Thoracic aorta (tissue), 2 donors: ENCODE measurements at places on chromosomes 3 and 15.

DNA sequence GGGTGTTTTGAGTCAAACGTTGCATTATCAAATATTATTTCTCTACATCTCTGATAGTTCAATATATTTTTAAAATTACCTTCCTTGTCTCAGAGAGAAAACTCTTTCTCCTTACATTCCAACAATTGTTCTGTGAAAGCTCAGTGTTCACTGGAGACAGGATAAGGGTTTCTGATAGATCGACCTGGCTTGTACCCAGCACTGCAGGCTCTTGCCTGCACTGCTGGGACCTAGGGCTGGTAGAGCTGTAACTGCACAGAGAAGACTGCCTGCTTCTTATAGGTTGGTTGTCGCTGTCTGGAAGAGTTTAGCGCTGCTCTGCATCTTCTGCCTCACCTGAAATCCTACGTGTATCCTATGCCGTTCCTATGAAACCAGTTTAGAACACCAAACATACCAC is 249.9 kb upstream of the LRTM1 start:
- H3K36me3 ChIP-seq = no peaks in the 10 kb centered on the region
- no peak for DNase-seq
- H3K4me3 ChIP-seq = no peak overlapping the region
- H3K4me1 ChIP-seq = no peaks in the 10 kb centered on the region

DNA sequence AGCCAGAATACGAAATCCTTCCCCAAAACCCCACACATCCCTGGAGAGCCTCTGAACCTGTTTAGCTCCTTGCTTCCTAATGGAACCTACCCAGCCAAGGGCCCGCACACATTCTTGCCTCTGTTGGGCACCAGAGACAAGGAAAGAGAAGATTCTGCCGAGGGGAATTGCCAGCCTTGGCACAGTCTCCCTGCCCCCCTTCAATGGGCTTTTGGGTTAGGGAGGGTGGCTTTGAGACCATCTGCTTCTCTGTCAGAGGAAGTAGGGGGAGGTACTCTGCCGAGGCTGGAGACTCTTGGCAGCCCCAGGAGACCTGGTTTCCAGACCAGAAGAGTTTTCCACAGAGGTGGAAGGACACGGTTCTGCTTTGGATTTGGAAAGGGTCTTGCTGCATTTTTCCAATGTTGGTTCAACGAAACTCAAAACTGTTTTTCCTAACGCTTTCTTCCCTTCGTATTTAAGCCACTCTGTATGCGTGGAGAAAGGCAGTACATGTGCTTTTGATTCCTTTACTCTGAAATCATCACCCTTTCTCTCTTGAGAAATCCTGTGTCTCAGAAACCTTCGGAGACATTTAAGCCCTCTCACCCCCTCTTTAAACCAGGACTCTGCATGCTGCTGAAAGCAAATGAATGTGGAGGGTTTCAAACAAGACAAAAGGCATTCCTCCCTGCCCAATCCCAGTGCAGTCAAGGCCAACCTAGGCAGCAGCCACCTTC is 78.8 kb upstream of the PRR23C start:
- no peaks in the 10 kb centered on the region for H3K36me3 ChIP-seq
- no peaks in the 10 kb centered on the region for H3K4me1 ChIP-seq
- H3K4me3 ChIP-seq = no peak overlapping the region

DNA sequence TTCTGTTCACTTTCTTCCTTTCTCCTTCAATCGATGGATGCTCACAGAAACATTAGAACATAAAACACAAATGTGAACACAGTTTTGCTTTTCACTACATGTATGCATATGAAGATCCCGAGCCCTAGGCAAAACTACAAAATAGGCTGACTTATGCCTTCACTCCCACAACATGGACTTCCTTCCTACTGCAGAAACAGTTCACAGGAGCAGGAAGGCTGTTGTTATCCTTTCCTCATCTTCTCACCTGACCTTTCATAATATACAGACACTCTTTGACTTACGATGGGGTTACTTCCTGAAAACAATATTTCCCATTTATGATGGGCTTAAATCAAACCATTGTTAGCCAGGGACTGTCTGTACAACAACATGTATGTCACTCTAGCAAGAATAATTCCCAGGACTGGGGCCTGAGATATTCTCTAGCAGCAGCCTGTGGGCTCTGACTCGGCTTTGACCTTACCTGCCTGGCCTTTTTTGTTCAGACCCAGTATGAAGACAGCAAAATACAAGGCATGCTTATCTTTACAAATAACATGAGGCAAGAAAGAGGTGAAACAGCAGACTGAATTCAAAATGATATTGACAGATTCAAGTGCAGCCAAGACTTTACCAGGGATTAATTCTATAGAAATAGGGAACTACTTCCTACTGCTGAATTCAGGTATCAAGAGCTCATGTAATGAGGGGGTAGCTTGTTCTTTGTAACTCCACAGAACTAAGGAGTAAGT is 51.8 kb upstream of the PLXND1 start:
- H3K4me1 ChIP-seq = peaks cover 9% of the 10 kb centered on the region
- no peak overlapping the region for H3K4me3 ChIP-seq
- peaks cover 3% of the 10 kb centered on the region for H3K36me3 ChIP-seq

- H3K4me3 ChIP-seq = no peak overlapping the region
- H3K4me1 ChIP-seq = peaks cover 12% of the 10 kb centered on the region
- DNase-seq = no peak
- H3K36me3 ChIP-seq = no peaks in the 10 kb centered on the region
These were observed 1.3 kb upstream of the IL12A start for GRCh38 chr3:159987291-159987711.

- H3K4me1 ChIP-seq = no peaks in the 10 kb centered on the region
- H3K4me3 ChIP-seq = no peak overlapping the region
- no peak overlapping the region for H3K27ac ChIP-seq
- DNase-seq = no peak
- no peaks in the 10 kb centered on the region for H3K36me3 ChIP-seq
These were observed 725.3 kb downstream of the TUSC7 start for GRCh38 chr3:117434661-117435412.

- H3K4me3 ChIP-seq = no peak overlapping the region
- no peak for DNase-seq
- H3K27ac ChIP-seq = no peak overlapping the region
- H3K36me3 ChIP-seq = no peaks in the 10 kb centered on the region
- H3K4me1 ChIP-seq = no peaks in the 10 kb centered on the region
These were observed 15.6 kb downstream of the IL20RB start for GRCh38 chr3:136973352-136973751.

DNA sequence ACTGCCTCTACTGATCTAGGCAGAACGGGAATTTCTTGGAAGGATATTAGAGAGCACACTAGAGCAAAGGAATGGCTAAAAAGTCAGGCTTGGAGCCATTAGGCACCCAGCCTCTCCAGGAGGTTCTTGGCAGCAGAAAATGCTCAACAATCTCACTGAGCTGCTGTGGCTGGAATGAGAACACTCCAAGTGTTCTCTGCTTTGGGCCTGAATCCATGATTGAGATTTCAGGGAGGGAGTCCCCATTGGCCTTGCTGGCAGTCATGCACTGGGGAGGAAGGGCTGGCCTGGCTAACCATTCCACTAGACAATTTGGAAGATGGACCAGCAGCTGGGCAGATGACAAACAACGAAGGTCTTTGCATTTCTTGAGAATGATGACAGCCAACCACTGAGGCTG is 362.6 kb downstream of the SHQ1 start:
- no peak overlapping the region for H3K4me3 ChIP-seq
- DNase-seq = no peak
- H3K36me3 ChIP-seq = no peaks in the 10 kb centered on the region
- peaks cover 19% of the 10 kb centered on the region for H3K4me1 ChIP-seq
- H3K27ac ChIP-seq = no peak overlapping the region
- H3K27me3 ChIP-seq = no peaks in the 10 kb centered on the region

- no peak overlapping the region for H3K27ac ChIP-seq
- no peaks in the 10 kb centered on the region for H3K27me3 ChIP-seq
- no peaks in the 10 kb centered on the region for H3K36me3 ChIP-seq
These were observed 29.1 kb downstream of the FLNB start for GRCh38 chr3:58037141-58037910.

GRCh38 chr3:152742368-152743347 is 92.3 kb upstream of the P2RY1 start:
- H3K27me3 ChIP-seq = no peaks in the 10 kb centered on the region
- H3K27ac ChIP-seq = no peak overlapping the region
- no peak for DNase-seq
- no peak overlapping the region for H3K4me3 ChIP-seq
- no peaks in the 10 kb centered on the region for H3K4me1 ChIP-seq

DNA sequence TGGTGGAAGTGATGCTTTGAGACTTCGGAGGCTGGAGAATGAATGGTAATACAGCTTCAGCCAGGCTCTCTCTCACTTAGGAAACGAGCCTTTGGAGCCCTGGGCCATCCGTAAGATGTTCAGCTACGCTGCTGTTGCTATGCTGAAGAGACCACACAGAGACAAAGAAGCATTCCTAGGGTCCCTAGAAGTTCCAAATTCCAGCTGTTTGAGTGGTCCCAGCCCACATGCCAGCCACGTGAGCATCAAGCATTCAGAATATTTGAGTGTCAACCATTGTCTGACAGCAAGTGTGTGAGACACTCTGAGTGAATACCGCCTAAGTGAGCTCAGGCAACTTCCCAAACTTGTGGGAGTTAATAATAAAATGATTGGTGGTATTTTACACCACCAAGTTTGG is 212.9 kb downstream of the CD47 start:
- no peaks in the 10 kb centered on the region for H3K27me3 ChIP-seq
- H3K27ac ChIP-seq = no peak overlapping the region
- H3K4me3 ChIP-seq = no peak overlapping the region
- no peaks in the 10 kb centered on the region for H3K4me1 ChIP-seq
- DNase-seq = no peak

DNA sequence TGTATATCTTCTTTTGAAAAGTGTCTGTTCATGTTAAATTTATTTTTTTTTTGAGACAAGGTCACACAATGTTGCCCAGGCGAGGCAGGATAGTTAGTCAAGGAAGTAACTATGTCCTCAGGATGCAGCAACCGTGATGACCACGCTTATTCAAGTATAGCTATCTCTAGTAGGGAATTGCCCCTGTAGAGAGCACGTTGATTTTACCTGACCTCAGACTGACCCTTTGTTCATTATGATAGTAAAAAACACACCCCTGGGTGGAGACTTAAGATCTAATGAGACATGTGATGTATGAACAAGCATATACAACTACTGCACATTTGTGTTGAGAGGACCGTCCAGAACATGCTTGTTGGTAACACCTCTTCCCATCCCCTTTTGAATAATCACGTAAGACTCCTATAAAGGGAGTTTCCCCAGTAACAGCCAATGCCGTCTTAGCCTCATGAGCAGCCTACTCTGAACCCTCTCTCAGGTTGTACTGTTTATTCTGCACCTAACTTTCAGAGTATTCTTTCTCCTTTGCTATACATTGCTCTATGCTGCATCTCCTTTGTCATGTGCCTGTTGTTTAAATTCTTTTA is 32.9 kb downstream of the ZNF621 start:
- H3K27ac ChIP-seq = no peak overlapping the region
- H3K4me3 ChIP-seq = no peak overlapping the region
- no peak for DNase-seq
- no peaks in the 10 kb centered on the region for H3K36me3 ChIP-seq

- peaks cover 9% of the 10 kb centered on the region for H3K4me1 ChIP-seq
- H3K27ac ChIP-seq = no peak overlapping the region
These were observed 42.0 kb upstream of the SEC61A1 start for GRCh38 chr3:128009952-128010846.

DNA sequence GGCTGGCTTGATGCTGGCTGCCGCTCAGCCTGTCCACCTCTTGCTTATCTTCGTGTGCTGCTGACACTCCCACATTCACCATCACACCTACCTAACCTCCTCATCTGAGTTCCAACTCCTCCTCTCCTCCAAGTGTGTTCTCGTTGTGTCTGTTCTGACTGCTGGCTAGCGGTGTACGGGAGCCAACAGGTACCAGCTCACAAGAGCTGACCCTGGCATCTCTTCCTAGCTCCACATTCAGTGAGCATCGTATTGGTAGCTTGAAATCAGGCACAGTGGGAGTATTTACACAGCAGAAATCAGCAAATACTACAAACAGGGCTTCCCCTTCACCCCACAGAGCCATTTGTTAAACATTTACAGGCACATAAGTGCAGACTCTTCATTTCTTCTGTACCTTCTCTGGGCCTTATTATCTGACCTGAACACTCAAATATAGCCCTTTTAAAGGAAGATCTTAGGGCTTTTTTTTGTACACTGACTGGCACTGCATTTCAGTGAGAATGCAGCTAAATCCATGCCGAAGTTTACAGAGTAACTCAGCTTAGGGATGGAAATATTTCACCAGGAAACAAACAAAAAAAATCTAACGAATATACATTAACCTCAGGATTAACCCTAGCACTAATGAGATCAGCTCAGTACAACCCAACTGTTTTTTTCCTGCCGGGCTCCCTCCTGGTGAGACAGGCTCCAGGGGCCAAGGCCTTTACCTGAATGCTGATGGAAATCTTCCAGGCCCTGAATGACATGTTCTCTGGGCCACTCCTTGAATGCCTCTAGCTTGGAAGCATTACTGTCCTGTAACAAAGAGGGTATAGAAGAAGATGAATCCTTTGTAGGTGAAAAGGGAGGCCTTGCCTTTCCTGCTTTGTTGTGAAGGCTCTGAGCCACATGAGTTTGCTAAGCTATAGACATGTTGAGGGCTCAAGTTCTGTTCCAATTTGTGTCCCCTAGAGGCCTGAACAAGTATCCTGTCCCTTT is 150.5 kb upstream of the LPP start:
- peaks cover 4% of the 10 kb centered on the region for H3K4me1 ChIP-seq
- H3K4me3 ChIP-seq = no peak overlapping the region
- no peak overlapping the region for H3K27ac ChIP-seq
- H3K27me3 ChIP-seq = no peaks in the 10 kb centered on the region

- H3K4me1 ChIP-seq = peaks cover 47% of the 10 kb centered on the region
- DNase-seq = no peak
- no peak overlapping the region for H3K4me3 ChIP-seq
- H3K27me3 ChIP-seq = no peaks in the 10 kb centered on the region
- no peak overlapping the region for H3K27ac ChIP-seq
These were observed 6.4 kb downstream of the GOLIM4 start for GRCh38 chr3:168089179-168089771.

DNA sequence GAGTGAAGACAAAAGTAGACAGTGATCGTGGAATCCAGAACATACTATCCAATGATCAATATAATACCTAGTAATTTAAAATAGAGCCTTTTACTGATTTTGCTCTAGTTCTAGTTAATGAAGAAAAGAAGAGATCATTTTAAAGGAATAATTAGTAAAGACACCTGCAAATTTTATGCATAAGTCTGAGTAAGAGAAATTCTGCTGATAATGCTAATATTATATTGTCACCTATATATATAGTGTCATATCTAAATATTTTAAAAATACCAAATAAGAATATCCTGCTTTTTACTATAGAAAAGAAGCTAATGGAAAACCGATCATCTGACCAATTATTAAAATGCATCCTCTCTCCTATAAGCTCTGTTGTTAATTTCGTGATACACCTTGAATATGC is 152.1 kb downstream of the CNTN4 start:
- no peaks in the 10 kb centered on the region for H3K27me3 ChIP-seq
- no peak overlapping the region for H3K4me3 ChIP-seq
- H3K4me1 ChIP-seq = no peaks in the 10 kb centered on the region
- H3K36me3 ChIP-seq = no peaks in the 10 kb centered on the region
- no peak overlapping the region for H3K27ac ChIP-seq

DNA sequence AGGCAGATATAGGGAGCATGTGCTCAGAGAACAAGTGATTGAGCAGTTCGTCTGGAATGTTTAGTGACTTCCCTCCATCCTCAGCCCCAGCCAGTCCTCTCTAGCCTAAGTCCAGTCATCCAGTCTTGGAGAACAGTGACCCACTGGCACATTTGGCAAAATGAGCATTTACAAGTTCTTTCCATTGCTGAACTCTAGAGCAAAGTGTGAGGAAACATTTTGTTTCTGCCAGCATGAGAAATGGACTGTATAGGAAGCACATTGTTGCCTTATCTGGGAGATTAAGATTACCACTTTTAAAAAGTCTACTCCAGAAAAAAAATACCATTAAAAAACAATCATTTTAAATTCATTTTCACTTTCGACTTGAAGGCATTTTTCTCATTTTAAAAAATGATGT is 353.6 kb downstream of the SHQ1 start:
- H3K27ac ChIP-seq = no peak overlapping the region
- H3K4me1 ChIP-seq = no peaks in the 10 kb centered on the region
- DNase-seq = no peak
- no peaks in the 10 kb centered on the region for H3K27me3 ChIP-seq
- no peaks in the 10 kb centered on the region for H3K36me3 ChIP-seq
